ENCODE measurements at places on chromosomes 4 and X.
A peak's percentile ranks its signal among the peaks of the same experiment; 100 is the strongest.

DNA sequence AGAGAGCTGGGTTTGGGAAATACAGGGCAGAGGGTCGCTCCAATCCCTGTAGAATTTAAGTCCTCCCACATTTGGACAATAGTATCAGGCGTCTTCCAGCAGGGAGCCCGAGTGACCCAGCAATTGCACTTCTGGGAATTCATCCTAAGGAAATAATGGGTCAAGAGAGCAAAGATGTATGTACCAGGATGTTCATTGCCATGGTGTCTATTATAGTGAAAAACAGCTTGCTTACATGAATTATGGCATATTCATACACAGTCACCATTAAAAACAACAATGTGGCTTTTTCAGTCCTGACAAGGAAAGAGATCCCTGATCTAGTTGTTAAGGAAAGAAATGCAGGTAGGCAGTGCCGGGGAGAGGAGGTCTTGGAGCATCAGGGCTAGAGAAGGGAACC lies 167.7 kb downstream of the PJA1 start:
- DNase-seq: no peak

GRCh38 chr4:16123356-16124084 lies 39.7 kb upstream of the PROM1 start:
- no peak for DNase-seq

GRCh38 chr4:7742807-7743280 lies 196.8 kb downstream of the AFAP1 start:
- DNase-seq: no peak

GRCh38 chr4:149050840-149051239 lies 608.6 kb upstream of the NR3C2 start:
- DNase-seq: no peak

DNA sequence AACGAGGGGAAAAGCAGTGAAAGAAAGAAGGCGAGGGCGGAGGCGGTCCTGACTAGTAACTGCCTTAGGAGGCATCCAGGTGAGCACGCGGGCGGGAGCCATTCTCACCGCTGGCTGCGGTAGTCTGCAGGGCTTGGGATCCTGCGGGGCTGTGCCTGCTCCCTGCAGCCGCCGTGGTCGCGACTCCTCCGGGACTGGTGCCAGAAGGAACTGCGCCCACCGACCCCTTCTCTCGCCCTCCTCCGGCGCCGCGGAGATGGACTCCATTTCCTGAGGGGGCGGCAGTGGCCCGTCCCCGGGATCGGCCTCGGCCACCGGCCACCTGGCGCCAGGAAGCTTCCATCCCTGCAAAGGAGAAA lies 543 bp downstream of the NFXL1 start:
- DNase-seq: no peak

- DNase-seq: no peak
Observed at GRCh38 chrX:1164322-1165288, 47.8 kb downstream of the CRLF2 start.

GRCh38 chr4:80101792-80102116 lies 28.7 kb upstream of the ANTXR2 start:
- DNase-seq: no peak

DNA sequence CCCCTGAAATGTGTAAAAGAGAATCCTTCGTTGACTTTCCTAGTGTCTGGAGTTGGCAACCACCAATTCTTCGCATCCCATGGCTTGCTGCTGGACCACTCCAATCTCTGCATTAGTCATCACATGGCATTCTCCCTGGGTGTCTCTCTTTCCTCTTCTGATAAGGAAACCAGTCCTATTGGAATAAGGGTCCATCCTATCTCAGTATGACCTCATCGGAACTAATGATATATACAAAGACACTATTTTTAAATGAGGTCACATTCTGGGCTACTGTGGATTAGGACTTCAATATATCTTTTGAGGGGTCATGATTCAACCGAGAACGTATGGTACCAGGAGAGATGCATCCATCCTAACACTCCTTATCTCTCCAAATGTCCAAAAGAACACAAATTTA lies 259.1 kb upstream of the CPEB2 start:
- DNase-seq: no peak

DNA sequence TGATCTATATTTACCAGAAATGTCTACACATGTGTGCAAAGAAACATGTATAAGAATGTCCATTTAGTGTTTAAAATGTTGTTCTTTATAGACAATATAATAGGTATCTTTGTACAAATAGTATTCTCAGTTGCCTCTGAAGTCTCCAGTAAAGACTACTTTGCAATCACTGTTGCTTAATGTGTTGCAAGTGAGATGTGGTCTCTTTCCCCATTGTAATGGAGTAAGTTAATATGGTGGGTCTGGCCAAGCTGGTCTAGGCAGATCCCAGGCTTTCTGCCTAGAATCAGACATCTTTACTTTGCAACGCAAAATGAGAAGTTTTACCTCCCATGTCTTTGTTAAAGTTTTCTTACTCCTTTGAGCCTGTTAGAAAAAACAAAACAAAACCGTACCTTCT lies 144.8 kb downstream of the GABRA3 start:
- DNase-seq: no peak

DNA sequence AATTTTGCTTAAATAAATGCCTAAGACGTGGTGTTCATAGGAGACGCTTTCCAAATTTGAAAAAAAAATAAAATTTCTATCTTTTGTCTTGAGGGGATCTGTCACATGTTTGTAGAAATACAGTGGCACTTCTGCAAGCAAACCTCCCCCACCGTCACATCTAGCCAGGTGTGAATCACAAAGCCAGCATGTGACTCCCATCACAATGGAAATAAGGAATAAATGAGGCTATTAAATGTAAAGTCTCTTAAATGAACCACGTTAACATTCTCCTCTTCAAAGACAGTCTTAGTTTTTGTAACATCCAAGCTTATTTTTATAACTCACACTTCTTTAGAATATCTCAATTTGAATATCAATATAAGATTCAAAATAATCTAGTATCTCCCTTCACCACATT lies 63.0 kb upstream of the CCSER1 start:
- no peak for DNase-seq

GRCh38 chr4:46506876-46507275 lies 116.9 kb upstream of the GABRA2 start:
- DNase-seq: peak; percentile 5

DNA sequence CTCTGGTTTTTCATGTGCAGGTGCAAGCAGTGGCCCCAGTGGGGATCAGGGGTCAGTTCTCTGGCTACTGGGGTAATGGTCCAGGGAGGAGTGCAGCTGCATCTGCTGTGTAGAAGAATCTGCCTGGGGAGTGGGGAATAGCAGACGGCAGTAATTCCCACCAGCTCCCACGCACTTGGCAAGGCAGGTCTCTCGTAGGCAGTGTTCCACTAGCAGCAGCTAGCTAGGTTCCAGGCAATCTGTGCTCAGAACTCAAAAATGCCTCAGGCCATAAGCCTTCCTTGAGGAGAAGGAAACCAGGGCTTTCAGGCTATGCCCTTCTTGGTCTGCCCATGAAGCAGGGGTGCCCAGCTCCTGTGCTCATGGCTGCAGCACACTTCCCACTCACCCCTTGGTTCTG lies 38.8 kb downstream of the DCLK2 start:
- DNase-seq: no peak

DNA sequence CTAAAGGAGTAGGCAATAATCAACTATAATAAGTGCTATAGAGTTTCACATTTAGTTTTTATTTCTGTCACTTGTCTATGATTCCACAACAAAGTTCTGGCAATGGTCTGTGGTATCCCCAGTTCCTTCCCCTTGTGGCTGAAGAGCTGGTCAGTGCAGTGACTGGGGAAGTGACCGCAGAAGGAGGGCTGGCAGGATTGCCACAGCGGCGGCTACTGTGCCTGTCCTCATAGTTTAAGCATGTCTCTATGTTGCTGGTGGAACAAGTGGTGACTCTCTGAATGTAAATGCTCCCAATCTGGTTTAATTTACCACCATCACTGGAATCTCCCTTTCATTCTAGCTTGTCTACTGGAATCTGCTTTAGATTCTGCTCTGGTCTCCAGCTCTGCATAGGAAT lies 170.6 kb upstream of the GK2 start:
- no peak for DNase-seq

GRCh38 chrX:113975441-113975840 lies 608.4 kb upstream of the HTR2C start:
- no peak for DNase-seq

DNA sequence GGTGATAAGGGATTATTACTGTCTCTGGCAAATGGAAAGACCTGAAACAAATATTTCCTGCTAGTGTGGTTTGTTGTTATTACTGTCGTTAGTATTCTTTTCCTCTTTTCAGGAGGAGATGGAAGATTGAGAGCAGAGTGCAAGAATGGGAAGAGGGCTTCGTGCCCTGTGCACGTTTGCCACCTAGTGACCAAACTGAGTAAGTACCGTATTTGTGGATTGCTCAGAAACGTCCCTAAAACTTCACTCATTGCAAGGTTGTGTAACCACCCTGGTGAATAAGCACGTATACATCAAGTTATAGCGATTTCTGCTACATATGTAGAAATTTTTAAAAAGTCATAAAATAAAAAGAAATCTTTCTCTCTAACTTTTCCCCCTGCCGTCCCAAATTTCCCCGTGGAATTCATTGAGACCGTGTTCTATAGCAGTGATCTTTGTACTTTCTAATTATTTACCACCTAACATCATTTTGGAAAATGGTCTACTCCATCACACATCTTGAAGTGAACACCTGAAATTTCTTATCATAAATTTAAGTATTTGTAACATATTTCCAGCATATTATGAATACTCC lies 24.3 kb downstream of the LINC00632 start:
- peak; percentile 55 for DNase-seq

DNA sequence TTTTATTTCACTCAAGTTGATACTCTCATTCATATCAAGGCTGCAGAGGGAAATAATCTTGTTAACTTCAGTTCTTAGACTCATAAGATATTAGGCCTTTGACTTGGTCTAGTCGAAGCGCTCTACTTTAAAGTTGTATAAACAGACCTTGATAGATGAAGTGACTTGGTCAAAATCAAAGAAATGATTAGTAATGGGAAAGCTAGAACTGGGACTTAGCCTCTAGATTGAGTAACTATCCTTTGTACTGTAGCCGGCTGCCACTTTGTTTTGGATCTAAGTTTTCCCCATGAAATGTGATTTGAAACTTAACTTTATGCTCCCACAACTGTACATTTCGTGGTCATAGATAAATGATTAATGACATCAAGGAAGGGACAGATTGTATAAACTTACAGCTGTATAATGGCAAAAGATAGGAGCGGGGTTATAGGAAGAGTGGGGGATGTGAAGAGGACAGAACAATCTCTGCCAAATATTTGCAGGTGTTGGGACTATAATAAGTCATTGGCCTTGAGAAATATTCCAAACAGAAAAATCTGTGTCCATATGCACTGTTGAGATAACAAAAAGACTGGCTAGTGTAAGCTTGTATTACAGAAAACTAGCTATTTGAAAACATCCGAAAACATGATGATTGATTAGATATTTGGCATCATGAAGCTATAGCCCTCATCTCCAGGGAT lies 17.2 kb downstream of the MID2 start:
- no peak for DNase-seq

GRCh38 chr4:105970371-105970770 lies 75.1 kb downstream of the NPNT start:
- DNase-seq: no peak

- DNase-seq: no peak
Observed at GRCh38 chr4:68368691-68369131, 18.8 kb upstream of the YTHDC1 start.

DNA sequence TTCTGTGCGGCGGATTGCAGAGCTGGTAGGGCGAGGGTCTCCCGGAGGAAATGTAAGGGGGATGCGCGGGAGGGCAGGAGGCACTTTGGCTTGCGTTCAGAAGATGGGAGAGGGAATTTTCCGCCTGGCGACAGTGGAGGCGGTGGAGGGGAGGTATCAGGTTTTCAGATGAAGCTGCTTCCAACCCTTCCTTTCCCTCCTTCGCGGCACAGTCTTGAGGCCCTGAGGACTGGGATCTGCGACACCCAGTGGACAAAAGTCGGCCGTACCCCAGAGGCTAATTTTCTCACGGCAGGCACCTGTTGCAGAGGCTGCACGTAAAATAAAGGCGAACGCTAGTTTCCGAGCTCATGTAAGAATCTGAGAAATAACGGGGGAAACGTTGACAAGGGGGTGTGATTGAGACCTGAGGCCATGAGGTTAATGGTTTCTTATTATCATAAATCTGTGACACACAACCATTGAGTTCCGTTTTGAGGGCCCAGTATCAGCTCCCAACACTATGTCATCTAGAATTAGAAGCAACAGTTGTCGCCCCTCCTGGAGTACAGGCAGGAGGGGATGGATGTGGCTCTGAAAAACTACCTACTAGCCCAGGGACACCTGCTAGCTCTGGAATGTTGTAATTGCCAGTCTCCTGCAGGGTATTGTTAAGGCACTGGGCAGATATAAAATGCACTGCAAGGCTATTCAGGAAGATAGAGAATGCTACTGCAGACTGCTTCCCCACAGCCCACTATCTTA lies 1.1 kb downstream of the ZCCHC18 start:
- DNase-seq: no peak

DNA sequence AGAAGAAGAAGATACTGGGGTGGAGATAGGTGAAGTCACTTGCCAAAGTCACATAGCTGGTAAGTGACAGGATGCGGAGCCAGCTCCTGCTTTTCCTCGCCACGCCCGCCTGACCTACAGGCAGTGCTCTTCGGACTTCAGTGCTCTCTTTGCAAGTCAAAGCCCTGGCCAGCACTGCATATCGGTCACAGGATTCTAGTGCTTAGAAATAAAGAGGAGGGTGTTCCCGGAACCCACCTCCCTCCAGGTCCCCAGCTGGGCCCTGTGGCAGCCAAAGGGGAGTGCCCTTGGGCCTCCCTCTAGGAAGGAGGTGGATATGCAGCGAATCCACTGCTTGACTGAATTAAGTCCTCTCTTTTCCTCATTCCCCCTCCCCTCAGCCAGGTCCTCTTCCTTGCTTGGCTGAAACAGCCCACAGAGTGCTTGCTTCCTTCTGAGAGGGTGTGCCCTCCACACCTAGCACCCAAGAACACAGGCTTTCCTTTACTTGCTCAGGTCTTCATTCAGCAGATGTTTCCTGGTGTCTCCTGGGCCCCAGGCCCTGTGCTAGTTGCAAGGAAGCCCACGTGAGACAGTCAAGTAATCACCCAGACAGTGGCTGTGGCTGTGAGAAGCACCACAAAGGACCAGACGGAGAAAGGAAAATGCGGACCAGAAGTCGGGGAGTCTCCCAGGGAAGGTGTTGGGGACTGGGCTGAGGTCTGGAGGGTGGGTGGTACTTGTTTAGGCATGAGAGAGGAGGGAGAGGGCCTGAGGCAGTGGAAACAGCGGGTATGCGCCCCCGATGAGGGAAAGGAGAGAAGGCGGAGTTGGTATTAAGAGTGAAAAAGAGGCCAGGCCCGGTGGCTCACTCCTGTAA lies 14.0 kb upstream of the HMGB3 start:
- DNase-seq: no peak

- DNase-seq: no peak
Observed at GRCh38 chr4:187006189-187006618, 282.5 kb upstream of the FAT1 start.

DNA sequence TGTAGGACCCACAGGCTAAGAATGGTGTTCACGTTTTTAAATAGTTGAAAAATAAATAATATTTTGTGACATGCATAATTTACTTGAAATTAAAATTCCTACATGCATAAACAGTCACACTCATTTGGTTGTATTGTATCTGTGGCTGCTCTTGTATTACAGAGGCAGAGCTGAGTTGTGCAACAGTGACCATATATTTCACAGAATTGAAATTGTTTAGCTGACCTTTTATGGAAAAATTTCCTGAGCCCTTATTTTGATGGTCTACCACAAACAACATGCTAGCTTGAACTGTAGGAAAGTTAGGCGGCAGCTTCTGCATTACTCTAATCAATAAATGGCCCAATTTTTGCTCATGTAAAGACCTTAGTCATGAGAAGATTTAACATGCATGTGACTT lies 633.4 kb upstream of the AADAT start:
- no peak for DNase-seq

GRCh38 chrX:96183843-96184242 lies 500.8 kb upstream of the DIAPH2 start:
- no peak for DNase-seq

- DNase-seq: no peak
Observed at GRCh38 chrX:36160081-36160480, 240.5 kb downstream of the CFAP47 start.

Measured in Panc1 (cell line).